Spleen (tissue), 13 donors: ENCODE measurements at places on chromosomes 12 and 14. TPM values are rescaled to one million over a fixed set of nuclear protein-coding genes. Genes with fewer than 3 reads are reported as not detected.
A peak's percentile ranks its signal among the peaks of the same experiment; 100 is the strongest.

DNA sequence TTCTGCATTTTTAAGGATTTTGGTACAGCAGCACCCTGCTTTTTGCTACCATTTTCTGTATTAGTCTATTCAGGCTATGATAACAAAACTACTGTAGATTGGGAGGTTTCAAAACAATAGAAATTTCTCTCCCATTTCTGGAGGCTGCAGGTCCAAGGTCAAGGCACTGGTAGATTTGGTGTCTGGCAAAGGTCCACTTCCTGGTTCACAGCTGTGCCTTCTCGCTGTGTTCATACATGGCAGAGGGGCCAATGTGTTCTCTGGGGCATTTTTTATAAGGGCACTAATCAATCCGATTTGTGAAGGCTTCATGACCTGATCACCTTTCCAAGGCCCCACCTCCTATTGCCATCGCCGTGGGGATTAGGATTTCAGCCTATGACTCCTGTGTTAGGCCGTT is 268.1 kb upstream of the RTL1 start:
- no peak for DNase-seq

DNA sequence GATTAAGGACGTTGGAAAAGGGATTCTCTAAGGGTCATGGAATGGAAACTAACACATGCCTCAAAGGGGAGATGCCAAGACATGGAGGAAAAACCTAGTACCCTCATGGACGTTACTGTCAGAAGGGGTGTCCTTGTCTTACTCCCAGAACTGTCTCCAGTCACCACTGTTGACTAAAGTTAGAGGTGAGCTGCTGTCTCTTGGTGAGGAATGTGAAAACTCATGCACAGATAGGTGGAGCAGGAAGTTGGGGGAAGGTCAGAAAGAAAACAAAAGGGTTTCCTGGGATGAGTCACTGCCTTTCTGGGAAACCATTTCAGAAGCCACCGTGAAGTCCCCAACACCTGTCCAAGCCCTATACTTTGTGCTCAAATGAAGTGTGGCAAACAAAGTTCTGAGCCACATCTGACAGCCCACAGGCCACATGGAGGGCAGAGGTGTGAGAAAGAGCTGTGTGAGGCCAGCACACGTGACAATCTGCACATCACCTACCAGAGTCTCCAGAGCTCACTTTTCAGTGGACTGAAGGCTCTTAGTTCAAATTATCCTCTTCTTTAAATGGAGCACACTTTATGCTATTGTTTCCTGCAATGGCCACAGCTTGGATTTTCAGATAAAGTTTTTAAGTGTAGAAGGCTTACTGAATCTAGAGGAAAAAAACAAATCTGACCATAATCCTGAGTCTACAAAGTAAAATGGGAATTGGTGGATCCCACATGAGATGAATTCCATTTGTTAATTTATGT is 92.9 kb upstream of the EGLN3 start:
- DNase-seq = no peak

- no peak for DNase-seq
These were observed 23.7 kb upstream of the SERPINA6 start for GRCh38 chr14:94346841-94347240.

- no peak for DNase-seq
These were observed 78.6 kb downstream of the BHLHE41 start for GRCh38 chr12:26046203-26046602.

GRCh38 chr14:55238019-55238680 is 33.1 kb upstream of the FBXO34 start:
- DNase-seq = no peak

- DNase-seq = no peak
These were observed 110.7 kb downstream of the SLC38A6 start for GRCh38 chr14:61091657-61092273.

DNA sequence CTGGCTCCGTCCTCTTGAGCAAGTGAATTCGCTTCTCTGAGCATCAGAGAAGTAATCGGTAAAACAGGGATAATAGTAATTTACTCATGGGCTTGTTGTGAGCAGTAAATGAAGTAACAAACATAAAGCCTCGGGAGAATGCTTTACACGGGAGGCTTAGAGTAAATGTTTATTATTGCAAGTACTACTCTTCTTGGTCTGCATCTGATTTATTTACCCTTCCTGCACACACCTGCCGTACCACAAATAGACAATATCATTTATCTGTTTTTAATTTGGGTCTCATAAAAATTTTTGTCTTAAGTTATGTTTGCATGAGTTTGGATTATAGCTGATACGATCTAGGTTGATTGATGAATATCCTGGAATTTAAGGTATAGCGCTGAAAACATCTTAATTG is 7.8 kb upstream of the COL2A1 start:
- DNase-seq = no peak

GRCh38 chr14:100609941-100610391 is 22.7 kb upstream of the BEGAIN start:
- peak; percentile 59 for DNase-seq

GRCh38 chr12:34391771-34392581 is 369.7 kb downstream of the ALG10 start:
- DNase-seq = peak; percentile 50

DNA sequence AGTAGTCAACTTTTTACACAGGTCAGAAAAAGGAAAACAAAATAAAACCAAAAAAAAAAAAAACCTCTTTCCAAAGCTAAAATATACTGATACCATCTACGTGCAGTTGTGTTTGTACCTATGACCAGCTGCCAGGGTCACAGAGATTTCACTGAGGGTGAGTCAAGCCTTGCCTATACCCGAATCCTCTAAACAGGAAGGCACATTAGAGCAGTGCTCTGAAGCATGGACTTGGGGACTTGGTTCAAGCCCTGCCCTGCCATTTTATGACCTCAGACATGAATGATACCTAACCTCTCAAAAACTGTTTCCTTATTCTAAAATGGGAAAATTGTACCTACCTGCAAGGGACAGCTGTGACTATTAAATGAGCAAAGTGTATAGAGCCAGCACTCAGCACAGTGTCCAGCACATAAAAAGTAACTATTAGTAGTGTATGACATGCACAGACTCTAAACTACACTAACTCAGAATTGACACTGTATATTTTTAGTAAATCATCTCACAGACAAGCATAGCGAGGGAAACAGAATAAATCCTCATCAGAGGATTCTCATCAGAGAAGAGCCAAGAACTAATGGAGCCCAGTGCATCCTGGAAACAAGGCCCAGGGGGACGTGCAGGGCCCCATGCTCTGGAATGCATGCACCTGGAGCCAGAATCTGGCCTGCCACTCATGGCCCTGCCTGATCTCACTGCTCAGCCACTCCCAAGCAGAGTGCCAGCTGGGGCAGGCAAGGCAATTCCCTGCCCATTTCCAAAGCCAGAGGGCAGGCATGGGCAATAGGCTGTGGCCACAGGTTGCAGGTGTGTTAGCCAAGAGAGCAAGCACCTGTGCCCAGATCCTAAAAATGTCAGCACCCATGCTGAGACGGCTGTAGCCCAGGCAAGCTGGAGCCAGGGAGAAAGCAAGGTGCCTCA is 57.0 kb downstream of the NT5DC3 start:
- no peak for DNase-seq

GRCh38 chr12:65653946-65654629 is 170.2 kb upstream of the HMGA2 start:
- DNase-seq = no peak

- DNase-seq = no peak
These were observed 113.9 kb downstream of the RBM19 start for GRCh38 chr12:113852264-113852663.

- no peak for DNase-seq
These were observed 684.3 kb downstream of the TMEM121 start for GRCh38 chr14:106210650-106211049.

- DNase-seq = no peak
These were observed 35.5 kb downstream of the TSPAN11 start for GRCh38 chr12:30962047-30962446.

TTC5 gene
- 6.7 TPM for polyA plus RNA-seq

MIP gene
- polyA plus RNA-seq = not detected

JPH4 gene
- 0.70 TPM for polyA plus RNA-seq
